ENCODE measurements at places on chromosomes 6 and 20.
A peak's percentile ranks its signal among the peaks of the same experiment; 100 is the strongest.

DNA sequence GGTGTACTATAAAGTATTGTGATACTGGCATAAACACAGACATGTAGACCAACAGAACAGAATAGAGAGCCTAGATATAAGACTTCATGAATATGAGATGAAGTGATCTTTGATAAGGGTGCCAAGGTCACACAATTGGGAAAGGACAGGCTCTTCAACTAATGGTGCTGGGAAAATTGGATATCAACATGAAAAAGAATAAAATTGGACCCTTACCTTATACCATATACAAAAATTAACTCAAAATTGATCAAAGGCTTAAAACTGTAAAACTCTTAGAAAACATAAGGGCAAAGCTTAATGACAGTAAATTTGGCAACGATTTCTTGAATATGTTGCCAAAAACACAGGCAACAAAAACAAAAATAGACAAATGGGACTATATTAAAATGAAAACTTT lies 44.8 kb upstream of the TRAM2 start:
- no peak for DNase-seq

- no peak for DNase-seq
Observed at GRCh38 chr6:170405311-170405975, 98.9 kb downstream of the FAM120B start.

GRCh38 chr6:68967549-68968300 lies 332.6 kb downstream of the ADGRB3 start:
- DNase-seq = peak; percentile 58

DNA sequence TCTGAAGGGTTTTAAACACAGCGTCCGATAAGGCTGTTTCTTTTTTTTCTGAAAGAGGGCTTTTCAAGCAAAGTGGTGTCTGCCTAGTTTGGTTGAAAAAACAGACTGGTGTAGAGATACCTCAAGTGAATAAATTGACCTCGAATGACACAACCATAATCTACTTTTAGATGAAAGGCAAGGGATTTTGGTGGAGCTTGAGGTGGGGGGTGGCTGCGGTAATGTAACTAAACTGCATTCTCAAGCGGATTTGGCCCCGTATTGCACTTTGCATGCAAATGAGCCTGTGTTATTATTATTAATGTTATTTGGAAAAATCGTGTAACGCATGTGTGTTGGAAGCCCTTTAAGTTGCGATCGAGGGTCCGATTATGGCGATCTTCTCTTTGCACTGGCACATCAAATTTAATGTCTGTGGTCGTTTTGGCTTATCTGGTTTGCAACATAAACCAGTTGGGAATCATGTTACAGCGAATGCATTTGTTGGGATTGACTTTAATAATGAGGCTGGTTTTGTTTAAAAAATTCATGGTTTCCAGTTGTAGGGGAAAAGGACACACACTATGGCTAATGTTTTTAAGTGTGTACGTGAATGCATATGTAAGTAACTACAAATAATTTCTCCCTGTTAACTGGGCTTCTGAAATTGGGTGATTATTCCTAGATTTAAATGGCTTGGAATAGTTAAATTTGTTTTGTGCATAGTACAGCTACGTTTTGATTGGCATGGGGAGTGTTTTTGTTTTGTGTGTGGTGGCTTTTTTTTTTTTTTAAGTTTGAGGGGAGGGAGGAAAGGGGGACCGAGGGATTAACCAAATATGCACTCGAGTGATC lies 1.0 kb downstream of the JARID2 start:
- DNase-seq = no peak

DNA sequence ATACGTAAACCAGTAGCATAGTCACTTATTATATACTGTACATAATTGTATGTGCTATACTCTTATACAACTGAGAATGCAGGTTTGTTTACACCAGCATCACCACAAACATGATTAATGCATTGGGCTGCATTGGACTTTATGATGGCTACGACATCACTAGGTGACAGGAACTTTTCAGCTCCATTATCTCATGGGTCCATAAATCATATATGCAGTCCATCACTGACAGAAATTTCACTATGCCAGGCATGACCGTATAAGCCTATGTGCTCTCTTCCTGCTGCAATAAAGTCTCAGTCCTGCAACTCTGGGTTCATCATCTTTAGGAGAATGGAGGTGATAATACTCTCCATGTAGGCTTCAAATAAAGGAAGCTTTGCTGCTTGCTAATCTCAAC lies 45.4 kb downstream of the ALDH5A1 start:
- no peak for DNase-seq

- peak; percentile 39 for DNase-seq
Observed at GRCh38 chr6:96907498-96907897, 9.8 kb upstream of the NDUFAF4 start.

- no peak for DNase-seq
Observed at GRCh38 chr6:41200901-41201763, at the start of gene TREML2. TSS of gene TREML2 (minus strand) at chr6:41201149. CDS start at chr6:41201008, 141 bp downstream.

- DNase-seq = no peak
Observed at GRCh38 chr6:155388591-155388990, 67.0 kb downstream of the NOX3 start.

DNA sequence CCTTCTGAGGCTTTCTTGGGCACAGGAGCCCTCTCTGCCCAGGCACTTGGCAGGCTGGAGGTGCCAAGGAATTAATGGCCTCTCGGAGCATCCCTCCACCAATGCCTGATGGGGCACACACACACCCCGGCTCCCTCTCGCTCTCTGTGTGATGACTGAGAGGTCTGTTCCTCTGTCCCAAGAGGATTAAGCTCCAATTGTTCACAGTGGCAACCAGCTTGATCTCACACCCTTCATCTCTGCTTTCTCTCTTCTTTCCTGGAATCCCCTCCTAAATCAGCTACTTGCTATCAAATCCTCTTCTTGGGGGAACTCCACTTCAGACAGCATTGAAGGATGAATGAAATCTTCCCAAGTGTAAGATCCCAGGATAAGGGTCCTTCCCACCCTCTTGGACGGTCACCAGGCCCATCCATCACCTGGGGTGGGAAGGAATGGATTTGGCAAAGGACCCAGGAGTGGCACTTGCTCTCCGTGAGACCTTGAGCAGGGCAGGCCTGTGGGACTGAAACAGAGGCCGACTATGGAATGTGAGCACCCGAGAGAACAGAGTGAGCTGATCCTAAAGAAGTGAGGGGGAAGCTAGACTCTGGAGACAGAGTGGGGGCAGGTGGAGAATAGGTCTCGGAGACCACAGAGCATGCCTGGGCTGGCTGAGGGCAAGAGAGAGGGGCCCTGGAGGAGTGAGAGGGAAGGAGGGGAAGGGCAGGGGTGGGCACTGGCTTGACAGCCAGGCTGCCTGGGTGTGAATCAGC lies 93.6 kb downstream of the GRM4 start:
- DNase-seq = no peak

DNA sequence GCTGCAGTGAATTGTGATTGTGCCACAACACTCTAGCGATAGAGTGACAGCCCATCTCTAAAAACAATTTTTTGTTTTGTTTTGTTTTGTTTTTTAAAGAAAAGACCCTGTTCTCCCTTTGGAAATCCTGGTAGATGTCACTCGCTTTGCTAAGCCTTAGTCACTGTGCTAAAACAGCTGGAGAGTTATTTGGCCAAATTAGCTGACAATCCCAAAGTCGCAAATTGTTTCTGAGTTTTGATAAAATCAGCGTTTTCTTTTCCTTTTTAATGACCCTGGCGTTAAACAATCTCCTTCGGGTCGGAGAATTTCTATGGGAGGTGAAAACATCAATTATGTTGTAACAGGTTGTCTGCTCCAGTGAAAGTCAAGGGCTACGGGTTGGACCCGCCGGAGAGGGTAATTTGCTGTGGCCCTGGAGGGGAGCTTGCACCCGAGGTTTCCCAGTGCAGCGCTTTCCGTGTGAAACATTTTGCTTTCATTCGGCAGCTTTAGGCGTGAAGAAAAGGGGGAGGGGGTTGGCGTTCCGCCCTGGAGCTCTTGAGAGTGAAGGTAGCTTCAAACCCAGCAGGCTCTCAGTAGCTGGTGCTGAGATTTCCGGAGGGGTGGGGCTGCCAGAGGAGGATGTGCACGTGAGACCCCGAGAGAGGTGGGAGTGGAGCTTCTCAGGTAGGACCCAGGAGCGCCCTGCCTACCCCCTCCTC lies 296.6 kb downstream of the PHACTR1 start:
- DNase-seq = no peak

GRCh38 chr20:52971498-52972189 lies 514 bp upstream of the TSHZ2 start:
- no peak for DNase-seq

- no peak for DNase-seq
Observed at GRCh38 chr6:109055771-109056235, 38.8 kb downstream of the SESN1 start.

DNA sequence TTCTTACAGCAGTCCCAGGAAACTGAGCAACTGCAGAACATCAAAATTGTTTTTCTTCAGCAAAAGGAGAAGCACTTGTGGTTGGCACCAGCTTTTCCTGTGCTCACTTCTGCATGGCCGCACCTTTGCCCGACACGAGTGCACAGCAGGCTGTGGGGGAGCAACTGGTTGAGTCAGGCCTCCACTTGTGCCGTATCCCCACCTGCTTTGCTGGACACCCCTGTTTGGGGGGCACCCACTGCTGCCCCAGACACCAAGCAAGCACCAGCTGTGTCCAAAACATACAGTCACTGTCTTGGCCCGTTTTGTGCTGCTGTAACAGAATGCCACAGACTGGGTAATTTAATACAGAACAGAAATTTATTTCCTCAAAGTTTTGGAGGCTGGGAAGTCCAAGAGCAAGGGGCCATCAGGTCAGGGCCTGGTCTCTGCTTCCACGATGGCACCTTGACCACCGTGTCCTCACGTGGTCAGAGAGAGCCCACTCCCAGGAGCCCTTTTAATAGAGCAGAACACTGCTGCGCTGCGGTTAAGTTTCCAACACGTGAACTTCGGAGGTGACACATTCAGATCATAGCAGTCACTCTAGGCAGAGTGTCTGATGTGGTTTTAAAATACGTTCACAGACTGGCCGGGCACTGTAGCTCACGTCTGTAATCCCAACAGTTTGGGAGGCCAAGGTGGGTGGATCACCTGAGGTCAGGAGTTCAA lies 8.7 kb upstream of the GMEB2 start:
- DNase-seq = no peak

DNA sequence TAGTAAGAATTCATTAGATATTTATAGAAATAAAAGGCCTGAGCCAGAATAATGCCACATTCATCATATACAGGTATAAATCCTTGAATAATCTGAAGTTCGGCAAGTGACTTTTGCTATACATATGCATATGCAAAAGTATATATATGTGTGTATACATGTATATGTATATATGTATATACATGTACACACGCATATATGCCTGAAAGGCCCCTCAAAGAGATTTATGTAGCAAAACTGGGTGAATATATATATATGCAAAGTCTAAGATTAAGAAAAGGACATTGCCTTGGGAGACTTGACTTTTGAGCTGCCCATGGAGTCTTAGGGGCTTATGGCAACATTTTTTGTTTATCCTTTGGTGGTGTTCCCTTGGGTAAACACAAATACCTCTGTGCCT lies 231.4 kb downstream of the BMP2 start:
- no peak for DNase-seq

DNA sequence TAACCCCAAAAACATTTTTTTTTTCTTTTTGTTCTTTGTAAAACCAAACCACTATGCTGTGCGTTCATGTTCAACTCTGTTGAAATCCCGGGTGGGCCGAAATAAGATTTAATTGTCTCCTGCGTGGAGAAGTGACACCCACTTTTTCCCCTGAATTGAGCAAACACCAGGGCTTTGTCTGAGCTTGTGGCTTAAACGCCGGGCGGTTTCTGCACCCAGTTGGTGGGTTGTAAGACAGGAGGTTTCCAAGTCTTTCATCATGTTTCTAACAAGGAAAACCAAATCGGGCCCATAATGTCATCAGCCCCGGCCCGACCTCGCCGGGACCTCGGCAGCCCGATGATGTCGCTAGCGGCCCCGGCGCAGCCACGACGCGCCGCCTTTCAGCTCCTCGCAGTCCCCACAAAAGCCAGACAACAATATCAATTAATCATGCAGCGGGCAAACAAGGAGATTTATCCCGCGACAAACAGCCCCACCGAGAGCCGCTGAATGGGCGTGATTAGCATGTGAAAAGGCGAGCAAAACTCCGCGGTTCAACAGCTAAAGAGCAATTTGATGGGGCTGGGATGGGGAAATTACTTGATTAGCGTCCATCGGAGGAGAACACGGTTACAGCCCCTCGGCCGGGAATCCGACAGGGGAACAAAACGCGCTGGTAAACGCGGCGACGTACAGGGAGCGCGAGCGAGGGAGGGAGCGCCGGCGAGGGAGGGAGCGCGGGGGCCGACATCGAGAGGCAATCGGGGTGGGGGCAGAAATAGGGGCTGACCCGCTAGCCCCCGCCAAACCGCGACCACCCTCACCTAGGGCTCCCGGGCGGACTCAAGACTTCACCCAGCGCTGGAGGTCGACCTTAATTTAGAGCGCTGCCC lies 5.3 kb downstream of the LINC00237 start:
- no peak for DNase-seq

- DNase-seq = no peak
Observed at GRCh38 chr6:45002390-45003105, 325.6 kb upstream of the RUNX2 start.

DNA sequence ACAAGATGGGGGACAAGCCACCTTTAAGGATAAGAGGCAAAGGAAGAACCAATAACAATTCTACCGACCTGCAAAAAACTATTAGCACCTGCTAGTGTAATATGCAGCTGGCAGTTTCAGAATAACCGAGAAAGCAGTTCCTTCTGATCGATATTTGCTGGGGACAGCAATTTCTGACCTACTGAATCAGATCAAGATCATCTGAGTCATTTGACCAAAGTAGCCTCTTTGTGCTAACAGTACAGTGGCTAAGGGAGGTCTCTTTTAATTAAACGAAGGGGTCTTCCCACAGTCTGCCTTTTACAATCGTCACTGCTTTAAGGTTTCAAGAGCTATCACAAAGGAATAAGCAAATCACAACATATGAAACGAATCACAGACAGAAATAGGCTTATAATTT lies 318.9 kb downstream of the BTBD9 start:
- DNase-seq = no peak

DNA sequence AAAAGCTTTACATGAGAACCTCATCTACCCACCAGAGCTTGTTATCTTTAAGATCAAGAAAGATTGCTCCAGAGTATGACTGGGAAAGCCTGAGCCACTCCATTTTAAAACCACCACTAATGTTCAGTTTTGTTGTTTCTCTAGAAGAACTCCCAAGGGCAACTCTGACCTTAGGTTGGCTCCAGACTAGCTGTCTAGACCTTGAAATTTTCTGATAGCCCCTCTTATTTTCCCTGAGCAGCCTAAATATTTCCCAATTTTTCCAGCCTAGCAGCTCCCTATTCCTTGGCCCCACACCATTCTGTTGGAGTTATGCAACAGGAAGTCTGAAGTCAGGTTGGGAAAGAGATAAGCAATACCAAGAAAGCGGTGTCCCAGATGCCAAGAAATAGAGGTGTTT lies 84.6 kb upstream of the TCF21 start:
- DNase-seq = no peak

- no peak for DNase-seq
Observed at GRCh38 chr6:7132398-7133035, 24.8 kb downstream of the RREB1 start.

Measured in stimulated activated CD4-positive, alpha-beta T cell treated with anti-CD3 and anti-CD28 coated beads, Interleukin-12 subunit alpha, Interleukin-12 subunit beta, amount 100 ng/mL, for 48 hours (primary cell).